ENCODE measurements at places on chromosomes 12 and 14.
A peak's percentile ranks its signal among the peaks of the same experiment; 100 is the strongest.

- DNase-seq: no peak
These were observed 24.2 kb upstream of the SNRPF start for GRCh38 chr12:95834572-95834971.

DNA sequence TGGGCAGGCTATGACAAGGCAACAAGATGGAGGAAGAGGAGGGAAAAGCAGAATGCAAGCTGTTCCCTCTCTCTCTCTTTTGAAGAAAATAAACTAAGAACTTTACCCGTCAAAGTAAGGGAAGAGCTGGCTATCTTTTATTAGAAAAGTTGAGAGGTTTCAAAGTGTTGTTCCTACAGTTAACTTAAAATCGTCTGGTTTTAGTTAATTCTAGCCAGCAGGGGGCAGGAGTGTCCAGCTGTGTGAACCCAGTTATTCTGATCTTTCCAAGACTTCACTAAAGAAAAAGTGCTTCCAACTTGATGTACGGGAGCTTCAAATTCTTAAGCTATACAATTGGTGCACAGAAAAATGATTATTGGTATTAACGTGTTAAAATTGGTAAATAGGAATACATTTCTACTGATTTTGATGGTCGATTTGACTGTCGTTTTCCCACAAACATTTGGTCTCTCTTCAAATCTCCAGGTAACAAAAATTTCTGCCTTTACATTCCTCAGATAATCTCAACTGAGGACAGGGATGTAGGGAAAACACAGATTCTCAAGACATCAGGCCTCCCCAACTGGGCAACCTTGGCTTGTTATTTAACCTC is 28.4 kb upstream of the MON2 start:
- peak; percentile 32 for DNase-seq

- no peak for DNase-seq
These were observed 78.0 kb upstream of the IFNG-AS1 start for GRCh38 chr12:67911275-67911600.

- DNase-seq: no peak
These were observed 588 bp upstream of the TWF1 start for GRCh38 chr12:43806737-43807072.

DNA sequence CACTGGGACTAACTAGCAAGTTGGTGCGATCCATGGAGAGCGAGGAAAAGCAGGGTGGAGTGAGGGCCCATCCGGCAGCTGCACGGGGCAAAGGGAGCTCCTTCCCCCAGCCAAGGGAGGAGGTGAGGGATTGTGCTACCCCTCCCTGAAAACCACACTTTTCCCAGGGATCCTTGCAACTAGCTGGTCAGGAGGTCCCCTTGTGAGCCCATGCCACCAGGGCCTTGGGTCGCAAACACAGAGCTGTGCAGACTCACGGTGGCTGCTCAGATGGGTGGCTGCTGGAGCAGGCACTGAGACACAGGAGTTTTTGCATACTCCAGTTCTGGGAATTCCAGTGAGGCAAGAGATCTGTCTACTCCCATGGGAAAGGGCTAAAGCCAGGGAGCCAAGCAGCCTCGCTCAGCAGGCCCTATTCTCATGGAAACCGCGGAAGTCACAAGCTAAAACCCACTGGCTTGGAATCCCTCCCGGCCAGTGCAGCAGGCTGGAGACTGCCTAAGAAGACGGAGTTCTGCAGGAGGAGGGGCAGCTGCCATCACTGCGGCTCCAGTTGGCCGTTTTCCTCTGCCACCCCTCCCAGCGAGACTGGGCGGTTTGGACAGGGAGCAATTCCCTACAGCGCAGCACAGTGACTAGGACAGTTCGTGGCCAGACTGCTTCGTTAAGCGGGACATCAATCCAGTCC is 10.9 kb upstream of the ZNF705A start:
- peak; percentile 56 for DNase-seq

- no peak for DNase-seq
These were observed 13.3 kb downstream of the SLC25A29 start for GRCh38 chr14:100292776-100293461.

DNA sequence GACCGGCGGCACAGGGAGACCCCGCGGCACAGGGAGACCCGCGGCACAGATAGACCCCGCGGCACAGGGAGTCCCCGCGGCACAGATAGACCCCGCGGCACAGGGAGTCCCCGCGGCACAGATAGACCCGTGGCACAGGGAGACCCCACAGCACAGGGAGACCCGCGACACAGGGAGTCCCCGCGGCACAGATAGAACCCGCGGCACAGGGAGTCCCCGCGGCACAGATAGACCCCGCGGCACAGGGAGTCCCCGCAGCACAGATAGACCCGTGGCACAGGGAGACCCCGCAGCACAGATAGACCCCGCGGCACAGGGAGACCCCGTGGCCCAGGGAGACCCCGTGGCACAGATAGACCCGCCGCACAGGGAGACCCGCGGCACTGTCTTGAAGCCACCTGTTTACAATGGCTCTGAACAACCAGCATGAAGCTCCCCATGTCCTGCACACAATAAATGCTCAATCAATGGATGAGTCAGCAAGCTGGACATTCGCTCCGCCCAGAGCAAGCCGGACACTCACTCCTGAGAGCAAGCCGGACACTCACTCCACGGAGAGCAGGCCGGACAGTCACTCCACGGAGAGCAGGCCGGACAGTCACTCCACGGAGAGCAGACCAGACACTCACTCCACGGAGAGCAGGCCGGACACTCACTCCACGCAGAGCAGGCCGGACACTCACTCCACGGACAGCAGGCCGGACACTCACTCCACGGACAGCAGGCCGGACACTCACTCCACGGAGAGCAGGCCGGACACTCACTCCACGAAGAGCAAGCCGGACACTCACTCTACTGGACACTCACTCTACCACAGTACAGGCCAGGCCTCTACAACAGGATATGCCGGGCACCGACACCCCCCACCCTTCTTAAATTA is 121.9 kb downstream of the RFLNA start:
- DNase-seq: no peak

DNA sequence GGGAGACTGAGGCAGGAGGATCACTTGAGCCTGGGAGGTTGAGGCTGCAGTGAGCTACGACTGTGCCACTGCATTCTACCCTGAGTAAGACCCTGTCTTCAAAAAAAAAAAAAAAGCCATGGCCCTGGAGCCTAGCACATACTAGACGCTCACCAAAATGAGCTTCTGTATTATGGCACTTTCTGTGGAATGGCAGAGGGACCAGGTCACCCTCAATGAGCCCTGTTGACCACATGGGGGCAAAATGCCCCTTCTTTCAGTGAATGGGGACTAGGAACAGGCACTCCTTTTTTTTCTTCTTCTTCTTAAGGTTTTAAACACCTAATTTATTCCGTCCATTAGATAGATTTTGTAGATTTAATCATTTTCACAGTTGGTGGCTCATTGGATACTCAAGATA is 50.5 kb downstream of the FAM222A start:
- no peak for DNase-seq

GRCh38 chr12:27616356-27617142 is 79.7 kb upstream of the REP15 start:
- DNase-seq: no peak

- DNase-seq: no peak
These were observed 90.4 kb upstream of the TMCC3 start for GRCh38 chr12:94740601-94741362.

DNA sequence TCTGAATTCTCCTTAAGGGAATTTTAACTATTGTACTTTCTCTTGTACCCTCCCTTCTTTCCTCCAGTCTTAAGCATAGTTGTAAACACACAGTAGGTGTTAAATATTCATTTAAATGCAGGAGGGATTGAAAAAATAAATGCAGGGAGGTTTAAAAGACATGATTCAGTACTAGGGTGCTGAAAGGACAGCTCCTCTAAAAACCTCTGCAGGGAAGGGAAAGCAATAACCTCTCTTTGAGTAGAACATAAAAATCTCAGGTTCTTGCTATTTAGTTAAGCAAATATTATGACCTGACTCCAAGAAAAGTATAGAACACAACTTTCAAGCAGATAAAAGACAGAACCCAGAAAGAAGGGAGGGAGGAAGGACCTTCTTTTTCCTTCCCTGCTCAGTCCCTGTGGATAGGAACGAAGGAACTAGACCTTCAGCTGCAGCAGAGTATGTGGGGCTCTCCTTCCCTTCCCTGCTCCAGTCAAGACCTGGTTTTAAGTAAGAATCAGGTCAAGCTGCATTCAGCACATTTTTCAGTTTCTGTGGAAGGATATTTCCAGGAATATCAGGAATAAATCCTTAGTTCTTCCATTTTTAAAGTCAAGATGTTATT is 4.7 kb downstream of the MAP3K9 start:
- no peak for DNase-seq

- DNase-seq: peak; percentile 89
These were observed 172.3 kb downstream of the DUSP6 start for GRCh38 chr12:89179983-89180382.

DNA sequence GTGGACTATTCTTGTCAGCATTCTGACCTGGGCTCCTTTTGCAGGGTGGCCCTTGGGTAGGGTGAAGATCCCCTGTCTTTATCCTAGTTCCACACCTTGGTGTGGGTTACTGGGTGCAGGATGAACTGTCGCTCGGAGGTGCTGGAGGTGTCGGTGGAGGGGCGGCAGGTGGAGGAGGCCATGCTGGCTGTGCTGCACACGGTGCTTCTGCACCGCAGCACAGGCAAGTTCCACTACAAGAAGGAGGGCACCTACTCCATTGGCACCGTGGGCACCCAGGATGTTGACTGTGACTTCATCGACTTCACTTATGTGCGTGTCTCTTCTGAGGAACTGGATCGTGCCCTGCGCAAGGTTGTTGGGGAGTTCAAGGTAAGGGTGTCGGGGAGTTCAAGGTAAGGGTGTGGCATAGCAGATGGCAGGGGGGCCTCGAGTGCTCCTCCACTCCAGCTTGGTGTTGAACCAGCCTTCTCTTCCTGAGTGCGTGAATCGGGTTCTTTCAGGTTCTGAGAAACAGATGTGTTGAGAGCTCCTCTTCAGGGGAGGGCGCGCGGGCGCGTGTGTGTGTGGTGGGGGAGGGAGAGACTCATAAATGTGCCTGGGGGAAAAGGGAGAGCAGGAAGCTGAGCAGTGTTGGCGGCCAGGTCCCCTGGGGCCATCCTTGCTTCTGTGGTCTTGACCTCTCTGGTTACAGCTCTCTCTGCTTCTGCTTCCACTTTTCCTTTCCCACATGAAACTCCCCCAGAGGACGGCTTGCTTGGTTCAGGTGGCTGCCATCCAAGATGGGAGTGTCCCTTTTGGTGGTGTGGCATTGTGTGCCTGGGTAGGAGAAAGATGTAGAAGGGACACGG is 4.0 kb downstream of the ATG101 start:
- no peak for DNase-seq

GRCh38 chr14:43031598-43031997 is 1424.9 kb downstream of the LRFN5 start:
- no peak for DNase-seq

GRCh38 chr12:31525496-31526157 is 65.3 kb downstream of the DENND5B start:
- no peak for DNase-seq

- DNase-seq: no peak
These were observed 72.5 kb upstream of the SLC38A2 start for GRCh38 chr12:46445093-46445492.

DNA sequence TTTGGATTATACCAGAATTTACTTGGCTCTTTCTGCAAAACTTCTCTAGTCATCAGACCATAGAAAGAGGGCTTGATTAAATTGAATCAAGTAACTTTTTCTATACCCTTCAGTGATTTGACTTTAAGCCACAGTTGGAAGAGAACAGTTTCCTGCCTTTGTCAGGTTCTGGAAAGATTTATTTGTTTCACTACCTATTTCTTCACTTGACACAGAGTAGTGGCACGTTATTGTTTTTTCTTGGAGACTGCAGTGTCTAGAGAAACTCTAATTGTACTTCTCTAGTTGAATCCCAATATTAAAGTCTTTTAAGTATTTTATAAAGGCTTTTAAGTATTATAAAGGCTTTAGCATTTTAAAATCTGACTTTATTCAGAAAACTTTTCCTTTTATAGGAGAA is 138.1 kb downstream of the TMEM117 start:
- DNase-seq: no peak

DNA sequence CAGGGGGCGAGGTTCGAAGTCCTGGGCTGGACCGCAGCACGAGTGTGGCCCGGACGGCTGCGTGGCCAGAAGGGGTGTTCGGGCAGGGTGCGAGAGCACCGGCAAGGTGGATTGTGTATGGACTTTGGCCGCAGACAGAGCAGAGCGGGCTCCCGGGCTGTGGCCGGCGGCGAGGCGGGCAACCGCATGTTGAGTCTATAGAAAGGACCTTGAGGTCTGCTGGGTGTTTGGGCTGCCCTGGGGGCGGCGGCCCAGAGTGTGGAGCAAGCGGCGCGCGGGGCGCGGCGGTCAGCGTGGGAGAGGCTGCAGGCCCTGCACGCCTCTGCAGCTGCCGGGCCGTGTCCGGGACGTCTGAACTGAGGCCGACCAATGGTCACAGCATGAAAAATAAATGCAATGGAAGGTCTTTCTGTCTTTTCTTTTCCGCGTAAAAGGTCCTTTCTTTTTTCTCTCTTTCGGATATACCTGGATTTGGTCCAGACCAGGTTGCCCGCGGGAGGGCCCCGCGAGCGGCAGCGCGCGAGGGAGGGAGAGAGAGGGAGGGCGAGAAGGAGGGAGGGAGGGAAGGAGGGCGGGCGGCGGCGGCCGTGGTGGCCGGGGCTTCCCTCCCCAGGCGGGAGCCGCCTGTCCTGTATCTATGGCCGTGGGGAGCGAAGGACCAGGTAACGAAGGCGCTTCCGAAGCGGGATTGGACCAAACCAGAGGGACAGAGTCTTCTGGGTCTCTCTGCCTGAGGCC is 5.5 kb upstream of the HOXC9 start:
- no peak for DNase-seq

GRCh38 chr14:31320216-31320615 is 100.1 kb downstream of the HEATR5A start:
- no peak for DNase-seq

DNA sequence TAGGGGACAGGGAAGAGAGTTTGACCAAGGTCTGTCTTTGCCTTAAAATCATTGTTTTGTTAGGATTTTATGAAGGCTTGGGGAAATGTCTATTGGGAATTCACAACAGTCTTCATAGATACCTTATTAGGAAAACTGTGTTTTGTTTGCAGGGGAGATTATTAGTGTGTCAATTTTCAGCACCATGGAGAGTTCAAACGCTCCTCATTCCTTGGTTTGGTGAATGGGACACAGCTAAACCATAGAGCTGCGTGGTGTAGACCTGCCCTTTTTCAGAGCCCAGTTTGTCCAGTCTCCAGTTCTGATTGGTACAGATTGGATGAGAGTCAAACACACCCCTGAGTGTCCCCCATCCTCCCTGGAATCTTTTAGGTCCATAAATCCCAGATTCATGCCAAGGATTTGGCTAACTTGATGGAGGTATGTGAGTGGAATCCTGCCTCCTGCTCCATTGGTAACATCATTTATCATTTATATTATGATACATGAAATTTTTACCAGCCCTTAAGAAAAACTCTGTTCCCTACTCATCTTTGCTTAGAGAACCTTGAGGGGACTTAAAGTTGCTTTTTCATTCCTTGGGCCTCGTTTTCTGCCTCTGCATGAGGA is 12.0 kb downstream of the NGDN start:
- DNase-seq: no peak

DNA sequence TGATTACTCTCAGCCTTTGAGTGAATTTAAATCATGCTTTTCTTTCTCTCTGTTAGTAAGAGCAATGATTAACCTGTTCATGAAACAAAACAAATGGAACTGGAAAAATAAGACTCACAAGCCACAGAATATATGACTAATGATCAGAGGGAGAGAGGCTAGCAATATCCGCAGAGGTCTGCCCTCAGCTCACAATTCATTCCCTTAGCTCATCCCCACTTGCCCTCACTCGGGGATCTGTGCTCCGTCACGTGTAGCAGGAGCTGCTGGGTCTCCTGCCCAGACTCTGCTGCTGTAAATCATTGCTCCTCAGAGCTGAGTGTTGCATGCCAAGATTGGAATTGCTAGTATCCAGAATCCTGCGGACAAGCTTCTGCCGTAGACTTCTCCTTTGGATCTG is 53.1 kb upstream of the GNG2 start:
- DNase-seq: no peak

GRCh38 chr14:50319721-50320120 is 7.6 kb downstream of the DMAC2L start:
- DNase-seq: no peak

All from AG09319 (cell line).